ENCODE measurements at places on chromosomes 2 and 18. TPM values are rescaled to one million over a fixed set of nuclear protein-coding genes. Genes with fewer than 3 reads are reported as not detected.

- no peak for DNase-seq
Measured at GRCh38 chr2:220775856-220776488, 796.1 kb downstream of the EPHA4 start.

- DNase-seq: no peak
Measured at GRCh38 chr2:37738266-37738885, 66.9 kb upstream of the CDC42EP3 start.

DNA sequence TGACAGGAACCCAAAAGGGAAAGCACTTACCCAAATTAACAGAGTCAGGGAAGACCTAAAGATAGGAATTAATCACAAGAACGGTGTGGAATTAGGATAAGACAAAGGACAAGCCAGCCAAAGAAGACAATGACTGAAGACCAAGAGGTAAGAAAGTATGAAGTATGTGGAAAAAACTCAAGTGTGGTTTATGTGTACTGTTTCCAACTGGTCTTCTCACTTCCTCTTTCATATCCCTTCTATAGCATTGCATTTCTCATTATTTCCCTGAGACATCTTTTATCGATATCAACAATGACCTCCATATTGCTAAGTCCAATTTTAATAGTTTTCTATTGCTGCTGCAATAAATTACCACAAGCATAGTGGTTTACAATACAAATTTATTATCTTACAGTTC is 313.5 kb upstream of the SLC39A10 start:
- no peak for DNase-seq

- DNase-seq: no peak
Measured at GRCh38 chr2:176622792-176623191, 353.6 kb downstream of the MTX2 start.

- peak; percentile 86 for DNase-seq
Measured at GRCh38 chr2:105744091-105744908, 412 bp upstream of the NCK2 start.

GRCh38 chr18:45997700-45998151 is 30.6 kb upstream of the EPG5 start:
- DNase-seq: no peak

- DNase-seq: no peak
Measured at GRCh38 chr2:85329181-85329651, 1.4 kb upstream of the TGOLN2 start.

GRCh38 chr2:232970051-232970450 is 43.0 kb downstream of the NGEF start:
- no peak for DNase-seq

DNA sequence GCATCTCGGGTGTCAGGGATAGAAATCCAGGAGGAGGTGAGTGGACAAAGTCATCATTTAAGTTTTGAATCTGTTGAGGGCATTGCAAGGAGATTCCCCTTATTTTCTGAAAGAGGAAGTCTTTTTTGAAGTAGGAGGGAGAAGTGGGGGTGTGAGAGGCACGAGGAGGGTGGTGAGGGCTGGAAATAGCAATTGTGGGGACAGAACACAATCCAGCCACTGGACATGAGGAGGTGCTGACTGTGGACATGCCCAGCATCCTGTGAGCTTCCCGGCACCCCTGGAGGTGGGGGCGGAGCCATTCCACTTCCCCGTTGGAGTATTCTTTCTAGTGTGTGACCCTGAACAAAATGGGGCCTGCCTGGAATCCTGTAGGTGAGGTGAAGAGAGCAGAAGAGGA is 310.7 kb upstream of the EPAS1 start:
- DNase-seq: no peak

DNA sequence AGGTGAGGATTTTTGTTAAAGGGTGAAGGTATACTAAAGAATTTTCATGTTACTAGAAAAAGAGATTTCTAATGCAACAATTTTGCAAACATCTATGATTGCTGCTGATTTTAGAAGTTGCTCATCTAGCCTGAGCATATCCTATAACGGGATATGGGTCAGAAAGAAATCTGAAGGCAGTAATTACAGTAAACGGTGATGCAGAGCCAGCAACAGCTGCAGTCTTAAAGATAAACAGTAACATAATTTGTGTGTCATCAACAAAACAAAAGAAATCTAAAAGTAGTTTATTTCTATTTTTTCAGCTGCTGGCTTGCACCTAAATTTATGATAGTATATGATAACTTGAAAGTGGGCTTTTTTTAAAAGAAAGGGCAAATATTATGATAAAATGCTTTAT is 215.7 kb downstream of the SLC4A10 start:
- peak; percentile 28 for DNase-seq

DNA sequence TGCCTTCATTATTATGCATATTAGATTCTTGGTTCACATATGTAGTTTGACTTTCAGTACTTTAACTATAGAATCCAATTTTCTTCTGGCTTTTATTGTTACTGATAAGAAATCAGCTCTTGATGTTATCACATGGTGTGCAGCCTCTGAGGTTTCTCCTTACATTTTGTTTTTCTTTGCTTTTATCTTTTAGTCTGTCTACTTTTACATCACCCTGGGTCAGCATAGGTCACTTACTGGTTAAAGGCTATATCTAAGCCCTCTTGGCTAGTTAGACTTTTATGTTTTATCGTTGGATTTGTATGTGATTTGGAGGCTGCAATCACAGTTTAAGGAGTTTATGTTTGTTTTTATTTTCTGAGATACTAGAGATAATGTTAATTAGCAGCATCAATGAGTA is 187.2 kb upstream of the NOL4 start:
- DNase-seq: no peak

GRCh38 chr2:69631402-69631801 is 12.1 kb downstream of the AAK1 start:
- DNase-seq: no peak

- no peak for DNase-seq
Measured at GRCh38 chr2:8203364-8203763, 478.5 kb upstream of the ID2 start.

Gene CCT4
- total RNA-seq: 117 TPM

Gene LIPG
- 2.9 TPM for total RNA-seq

Gene TMEM247
- not detected for total RNA-seq

Gene MAPK4
- 5.2 TPM for total RNA-seq

Gene EIF2AK2
- 31.2 TPM for total RNA-seq

Gene DSG4
- not detected for total RNA-seq

Gene C2orf72
- total RNA-seq: 3.5 TPM

Measured in tongue (tissue), 3 donors.